Activated CD8-positive, alpha-beta memory T cell treated with anti-CD3 and anti-CD28 coated beads, Interleukin-2, amount 10 ng/mL, durations not matched to agents 7 days and 5 days (primary cell): ENCODE measurements at places on chromosomes 3 and 15.

DNA sequence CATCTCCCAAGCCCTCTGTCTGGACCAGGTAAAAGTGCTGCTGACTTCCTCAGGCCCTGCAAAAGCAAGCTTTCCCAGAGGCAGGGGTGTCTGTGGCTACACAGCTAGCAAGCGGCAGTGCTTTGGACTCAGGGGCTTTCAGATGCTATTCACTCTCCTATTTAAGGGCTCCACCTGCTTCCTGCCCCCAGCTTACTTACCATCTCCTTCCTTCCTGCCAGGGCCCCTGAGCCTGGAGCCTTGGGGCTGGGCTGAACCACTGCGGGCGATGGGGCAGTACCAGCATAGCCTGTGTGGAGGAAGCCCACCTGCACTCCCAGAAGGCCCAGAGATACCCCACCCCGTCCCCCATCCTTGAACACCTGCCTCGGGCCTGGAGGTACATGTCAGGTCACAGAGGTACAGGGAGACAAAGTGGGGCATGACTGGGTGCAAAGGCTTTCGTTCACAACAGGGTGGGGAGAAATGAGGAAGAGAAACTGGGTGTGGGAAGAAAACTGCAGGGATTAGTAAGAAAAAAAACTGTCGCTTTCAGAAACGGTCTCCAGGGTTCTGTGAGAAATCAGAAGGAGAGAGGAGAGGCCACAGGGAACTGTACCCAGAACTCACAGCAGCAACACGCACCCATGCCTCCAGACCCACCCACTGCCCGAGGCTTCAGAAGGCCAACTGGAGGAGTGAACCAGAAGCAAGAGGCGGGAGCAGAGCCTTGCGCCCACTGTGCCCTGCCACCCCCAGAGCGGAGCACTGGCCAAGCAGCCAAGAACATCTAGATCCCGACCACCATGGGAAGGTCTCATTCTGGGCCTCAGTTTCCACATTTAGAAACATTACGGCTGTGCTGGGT, 49.5 kb downstream of the CCDC12 start:
- peak; percentile 57 for DNase-seq

DNA sequence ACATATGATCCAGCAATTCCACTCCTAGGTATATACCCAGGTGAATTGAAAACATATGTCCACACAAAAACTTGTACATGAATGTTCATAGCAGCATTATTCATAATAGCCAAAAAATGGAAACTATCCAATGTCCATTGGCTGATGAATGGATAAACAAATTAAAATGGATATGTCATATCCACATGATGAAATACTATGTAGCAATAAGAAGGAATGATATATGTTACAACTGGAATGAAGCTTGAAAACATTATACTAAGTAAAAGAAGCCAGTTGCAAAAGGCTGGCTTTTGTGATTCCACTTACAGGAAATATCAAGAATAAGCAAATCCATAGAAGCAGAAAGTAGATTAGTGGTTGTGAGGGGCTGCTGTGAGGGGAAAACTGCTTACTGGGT, 33.7 kb downstream of the BNC1 start:
- DNase-seq = no peak

GRCh38 chr3:150333477-150333876, 74.6 kb upstream of the TSC22D2 start:
- DNase-seq = no peak

GRCh38 chr15:53196788-53197187, 406.7 kb upstream of the ONECUT1 start:
- no peak for DNase-seq

- DNase-seq = no peak
Measured at GRCh38 chr3:23489300-23490158, 286.4 kb downstream of the UBE2E2 start.

- no peak for DNase-seq
Measured at GRCh38 chr3:86929046-86929445, 61.9 kb downstream of the VGLL3 start.

DNA sequence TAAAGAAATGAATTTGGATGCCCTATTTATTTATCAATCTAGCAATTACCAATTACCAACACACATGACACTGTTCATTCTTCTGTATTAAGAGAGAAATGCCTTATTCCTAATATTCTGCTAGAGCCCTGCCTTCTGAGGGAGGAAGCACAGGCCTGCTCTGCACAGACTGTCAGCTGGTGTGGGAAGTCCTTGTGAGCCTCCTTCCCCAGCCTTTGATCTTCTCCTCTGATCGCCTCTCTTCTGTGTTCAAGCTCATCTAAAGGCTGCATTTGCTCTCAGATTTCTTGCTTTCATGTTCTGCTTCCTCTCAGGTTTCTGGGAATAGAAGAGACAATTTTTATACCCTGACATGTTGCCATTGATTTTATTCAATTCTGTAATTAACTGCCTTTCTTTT, 290.6 kb upstream of the UMPS start:
- DNase-seq = no peak

DNA sequence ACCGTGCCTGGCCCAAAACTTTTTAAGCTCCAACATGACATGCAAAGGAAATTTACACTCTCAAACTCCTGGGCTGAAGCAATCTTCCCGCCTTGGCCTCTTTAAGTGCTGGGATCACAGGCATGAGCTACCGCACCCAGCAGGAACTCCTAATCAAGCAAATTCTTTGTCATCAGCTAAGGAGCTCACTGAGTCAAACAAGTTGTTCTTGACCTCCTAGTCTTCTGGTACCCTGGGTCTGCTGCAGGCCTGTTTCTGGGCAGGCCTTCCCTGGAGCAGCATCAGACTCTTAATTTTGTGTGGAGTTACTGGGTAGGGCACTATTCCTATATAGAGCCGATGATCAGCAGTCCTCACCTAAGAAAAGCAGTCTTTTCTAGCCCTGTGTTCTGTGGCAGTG, 68.4 kb upstream of the FLNB start:
- no peak for DNase-seq

- no peak for DNase-seq
Measured at GRCh38 chr3:131608741-131609140, 106.0 kb upstream of the MRPL3 start.

GRCh38 chr3:100047455-100048141, 66.7 kb downstream of the FILIP1L start:
- no peak for DNase-seq

- DNase-seq = peak; percentile 46
Measured at GRCh38 chr3:142724682-142725356, 985 bp downstream of the TRPC1 start.

DNA sequence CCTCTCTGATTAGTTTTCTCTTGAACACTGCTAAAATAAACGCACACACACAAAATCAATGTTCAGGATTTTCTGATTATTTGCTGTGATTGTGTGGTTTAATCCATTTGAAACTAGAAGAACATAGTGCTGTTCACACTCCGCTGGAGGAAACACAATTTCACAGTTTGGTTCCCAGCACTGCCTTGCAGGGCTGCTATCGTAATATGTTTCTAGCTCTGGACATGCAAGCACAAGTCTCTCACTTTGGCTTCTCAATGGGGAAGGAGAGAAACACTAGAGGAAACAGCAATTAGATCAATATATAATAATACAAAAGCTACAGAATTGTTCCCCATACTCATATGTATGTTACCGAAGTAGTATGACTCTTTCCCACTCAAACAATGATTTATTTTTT, 299.5 kb downstream of the NSUN3 start:
- no peak for DNase-seq
